ENCODE measurements at places on chromosomes 4 and X. TPM values are rescaled to one million over a fixed set of nuclear protein-coding genes. Genes with fewer than 3 reads are reported as not detected.
A peak's percentile ranks its signal among the peaks of the same experiment; 100 is the strongest.

DNA sequence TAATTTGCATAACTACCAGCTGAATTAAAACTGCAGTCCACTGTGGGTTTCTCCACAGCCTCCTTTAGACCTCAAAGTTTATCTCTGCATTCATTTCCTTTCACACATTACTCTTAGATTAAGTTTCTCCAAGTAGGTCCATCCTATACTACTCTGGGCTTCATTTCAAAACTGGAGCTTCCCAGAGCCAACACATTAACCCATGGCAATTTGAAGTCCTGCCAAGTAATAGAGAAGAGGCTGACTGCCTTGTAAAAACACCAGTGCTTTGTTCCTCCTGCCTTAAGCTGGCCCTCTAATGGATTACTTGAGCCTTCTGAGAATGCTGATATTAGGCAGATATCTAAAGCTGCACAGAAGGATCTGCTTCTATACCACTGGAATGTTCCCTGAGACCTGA is 997.2 kb upstream of the SLIT2 start:
- no peak for DNase-seq

DNA sequence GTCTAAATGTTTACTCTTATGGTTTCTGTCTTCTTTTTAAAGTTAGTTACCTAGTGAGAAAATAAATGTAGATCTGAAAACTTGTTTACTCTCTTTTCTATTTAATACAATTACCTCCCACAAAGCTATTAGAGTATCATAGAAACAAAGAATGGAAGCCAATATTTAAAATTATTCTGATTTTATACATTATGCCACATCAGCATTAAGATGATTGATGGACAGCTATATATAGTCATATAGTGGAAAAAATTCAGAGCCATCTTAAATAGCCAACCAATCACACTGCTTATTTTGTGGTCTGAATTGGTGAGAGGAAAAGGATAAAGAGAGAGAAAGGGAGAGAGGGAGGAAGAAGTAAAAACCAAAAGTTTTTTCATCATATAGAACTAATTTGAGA is 1101.8 kb downstream of the PCDH19 start:
- DNase-seq, result no peak

DNA sequence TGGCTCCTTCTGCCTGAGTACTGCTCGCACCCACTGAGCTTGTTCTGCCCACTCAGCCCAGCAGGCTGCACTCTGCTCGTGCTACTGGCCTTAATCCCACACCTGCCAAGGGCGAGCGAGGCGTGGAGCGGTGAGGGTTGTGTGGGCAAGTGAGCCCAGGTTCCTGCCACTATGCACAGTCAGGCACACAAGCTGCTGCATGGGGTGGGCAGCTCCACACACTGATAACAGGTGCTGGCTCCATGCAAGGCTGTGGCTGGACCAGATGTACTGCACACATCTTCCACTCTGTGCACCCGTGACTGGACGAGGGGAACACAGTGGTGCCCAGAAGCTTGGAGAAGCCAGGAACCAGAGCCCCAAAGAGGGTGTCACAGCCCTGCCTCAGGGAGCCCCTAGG is 184.3 kb upstream of the NUDT6 start:
- DNase-seq, result no peak

- DNase-seq, result no peak
Measured at GRCh38 chr4:41369680-41370079, 113.0 kb downstream of the UCHL1 start.

Gene BLOC1S4
- 6.5 TPM for total RNA-seq

DNA sequence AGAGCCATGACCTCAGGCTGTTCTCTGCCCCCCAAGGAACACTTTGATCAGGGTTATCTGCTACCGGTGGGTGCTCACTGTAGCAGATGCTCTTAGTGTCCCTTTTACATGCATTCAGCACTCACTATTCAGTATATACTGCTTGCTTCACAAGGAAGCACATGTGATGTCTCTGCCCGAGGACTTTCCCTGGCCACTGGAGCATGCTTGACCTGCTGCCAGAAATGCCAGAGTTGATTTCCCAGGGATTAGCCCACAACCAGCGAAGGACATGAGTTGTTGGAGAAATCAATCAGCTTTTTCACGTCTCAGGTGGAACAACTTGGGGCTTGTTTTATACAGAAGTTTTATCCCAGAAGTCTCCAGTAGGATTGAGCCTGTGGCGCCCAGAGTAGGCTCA is 51.2 kb upstream of the RPS6KA3 start:
- no peak for DNase-seq

Gene OPN1MW3
- not detected for total RNA-seq

Gene P2RY4
- 0.30 TPM for total RNA-seq

GRCh38 chrX:134512566-134512965 is 52.6 kb downstream of the HPRT1 start:
- no peak for DNase-seq

DNA sequence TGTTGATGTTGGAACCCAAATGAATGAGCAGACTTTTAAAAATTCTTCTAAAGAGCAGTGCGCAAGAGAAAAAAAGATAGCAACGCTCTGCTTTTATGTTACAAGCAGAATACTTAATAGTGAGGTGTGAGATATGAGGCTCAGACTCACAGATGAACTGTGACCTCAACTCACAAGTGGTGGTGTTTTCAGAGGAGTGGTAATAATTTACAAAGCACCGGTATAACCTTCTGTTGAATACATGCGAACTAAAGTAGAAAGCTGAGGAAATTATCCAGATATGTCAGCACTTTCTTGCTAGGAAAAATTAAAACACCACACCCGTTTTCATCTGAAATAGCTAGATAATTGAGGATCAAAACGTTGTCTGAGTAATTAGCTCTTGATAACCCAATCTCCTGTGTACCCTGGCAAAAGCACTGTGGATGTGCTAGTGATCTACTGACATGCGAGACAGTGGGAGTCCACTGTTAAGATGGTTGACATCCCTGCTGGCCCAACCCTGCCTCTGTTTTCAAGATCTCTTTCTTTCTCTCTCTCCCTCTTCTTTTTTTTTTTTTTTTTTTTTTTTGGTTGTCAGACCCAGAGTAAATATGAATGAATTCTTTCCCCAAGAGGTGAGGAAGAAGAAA is 6.9 kb upstream of the TLL1 start:
- DNase-seq, result no peak

GRCh38 chr4:164734484-164734883 is 19.4 kb upstream of the SMIM31 start:
- no peak for DNase-seq

DNA sequence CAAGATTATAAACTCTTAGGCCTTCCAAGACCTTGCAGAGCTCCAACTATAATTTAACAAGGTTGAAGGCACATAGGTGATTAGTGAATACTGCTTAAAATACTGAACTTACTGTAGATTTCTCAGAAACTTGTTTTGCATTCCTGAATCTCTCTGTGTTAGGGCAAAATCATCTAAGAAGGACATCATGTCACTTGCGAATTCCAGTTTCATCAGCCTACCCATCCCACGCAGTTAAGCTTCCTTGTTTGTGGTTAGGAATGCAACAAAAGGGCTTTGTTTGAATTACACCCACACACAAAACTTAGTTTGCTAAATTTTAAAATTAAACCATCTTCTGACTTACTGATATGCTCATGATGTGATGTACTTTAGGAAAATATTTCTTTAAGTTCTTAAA is 174.0 kb downstream of the SOWAHB start:
- no peak for DNase-seq

- peak; percentile 93 for DNase-seq
Measured at GRCh38 chr4:140237616-140238350, 83.8 kb upstream of the MAML3 start.

DNA sequence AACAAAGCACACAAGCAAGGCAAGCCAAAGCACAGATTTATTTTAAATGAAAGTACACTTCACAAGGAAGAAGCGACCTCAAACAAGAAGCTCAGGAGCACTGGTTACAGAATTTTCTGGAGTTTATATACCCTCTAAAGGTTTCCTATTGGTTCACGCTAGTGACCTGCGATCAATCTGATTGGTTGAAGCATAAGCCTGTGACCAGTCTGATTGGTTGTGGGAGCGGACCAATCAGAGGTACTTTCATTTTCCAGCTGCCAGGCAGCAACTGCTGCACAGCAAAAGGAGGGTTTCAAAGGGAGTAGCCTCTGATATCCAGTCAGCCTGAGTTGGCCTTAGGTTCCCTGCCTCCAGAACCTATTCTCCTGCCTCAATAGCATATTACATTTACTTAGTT is 4.6 kb upstream of the AREG start:
- no peak for DNase-seq

DNA sequence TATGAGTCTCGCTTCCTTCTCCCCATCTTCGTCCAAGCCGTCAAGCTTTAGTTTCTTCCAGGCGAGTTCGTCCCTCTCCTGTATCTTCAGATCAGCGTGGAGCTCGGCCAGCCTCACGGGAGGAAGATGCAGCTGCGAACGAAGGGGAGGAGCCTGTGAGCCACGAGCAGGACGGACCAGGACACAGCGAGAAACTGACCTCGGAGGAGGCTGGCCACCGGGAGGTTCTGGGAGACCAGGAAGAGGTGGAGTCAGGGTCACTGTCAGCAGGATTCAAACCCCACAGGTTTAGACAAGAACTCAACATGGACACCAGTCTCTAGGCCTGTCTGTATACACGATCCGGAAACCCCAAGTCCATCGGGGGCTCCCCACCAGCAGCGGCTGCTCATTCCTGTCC is 7.3 kb downstream of the LRPAP1 start:
- no peak for DNase-seq

DNA sequence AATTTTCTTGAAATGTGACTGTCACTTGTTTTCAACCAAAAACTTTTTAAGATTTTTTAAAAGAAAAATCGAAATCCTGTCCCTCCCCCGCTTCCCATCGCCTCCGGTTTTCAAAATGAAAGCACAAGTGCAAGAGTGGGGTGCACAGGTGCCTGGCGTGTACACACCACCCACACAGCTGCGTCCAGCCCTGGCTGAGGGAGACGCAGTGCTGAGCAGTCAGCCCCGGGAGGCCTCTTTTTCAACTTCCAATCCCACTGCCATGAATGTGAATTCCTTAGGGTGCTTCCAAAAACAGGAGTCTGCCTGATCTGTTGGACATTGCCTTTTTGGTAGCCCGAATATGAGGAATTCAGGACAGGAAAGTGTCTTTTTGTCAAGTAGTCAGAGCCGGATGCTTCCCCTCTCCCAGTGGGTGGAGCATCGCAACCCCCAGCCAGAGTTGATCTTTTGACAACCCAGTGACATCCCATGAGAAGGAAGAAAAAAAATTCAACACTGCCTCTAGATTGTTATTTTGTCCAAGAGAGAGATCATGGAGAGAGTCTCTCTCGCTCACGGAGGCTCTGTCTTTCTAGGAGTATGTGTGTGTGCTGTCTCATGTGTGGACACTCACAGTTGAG is 8.9 kb downstream of the PRRG3 start:
- no peak for DNase-seq

Gene MID1
- 11.9 TPM for total RNA-seq

Gene GK2
- total RNA-seq, result not detected

GRCh38 chr4:2402048-2402842 is 16.2 kb downstream of the ZFYVE28 start:
- DNase-seq, result no peak

DNA sequence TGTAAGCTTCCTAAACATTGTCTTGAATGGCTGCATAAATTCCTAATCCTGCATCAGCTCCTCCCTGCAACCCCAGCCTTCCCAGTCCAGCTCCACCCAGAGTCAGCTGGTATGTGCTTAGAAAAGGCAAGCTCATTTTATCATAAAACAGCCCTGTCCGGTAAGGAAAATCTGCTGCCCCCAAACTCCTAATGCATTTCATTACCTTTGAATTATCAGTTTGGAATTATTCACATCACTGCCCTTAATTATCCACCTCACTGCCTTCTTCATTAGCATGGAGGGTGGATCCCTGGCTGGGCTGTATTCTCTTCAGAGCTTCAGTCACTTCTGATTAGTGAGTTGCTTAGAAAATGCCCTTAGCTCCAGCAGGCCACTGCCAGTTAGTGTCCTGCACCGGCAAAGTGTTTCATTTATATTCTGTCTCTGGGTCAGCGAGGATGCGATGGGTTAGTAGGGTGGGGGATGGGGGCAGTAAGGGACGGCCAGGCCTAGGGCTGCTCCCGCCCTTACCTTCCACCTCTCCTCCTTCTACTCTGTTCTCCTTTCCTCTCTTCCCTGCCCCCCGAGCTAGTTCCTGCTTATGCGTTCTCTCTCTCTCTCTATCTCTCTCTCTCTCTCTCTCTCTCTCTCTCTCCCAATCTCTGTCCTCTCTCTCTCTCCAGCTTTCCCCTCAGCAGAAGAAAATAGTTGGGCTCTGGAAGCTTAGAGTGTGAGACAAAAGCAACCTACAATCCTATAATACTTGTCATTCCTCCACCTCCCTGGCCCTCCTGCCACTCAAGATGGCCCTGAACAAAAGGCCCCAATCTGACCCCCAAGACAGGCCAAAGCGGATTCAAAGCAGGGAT is 174.8 kb upstream of the KLF3 start:
- no peak for DNase-seq

Gene TMEM35A
- total RNA-seq, result 80.1 TPM

Gene KCNIP4
- 12.5 TPM for total RNA-seq

DNA sequence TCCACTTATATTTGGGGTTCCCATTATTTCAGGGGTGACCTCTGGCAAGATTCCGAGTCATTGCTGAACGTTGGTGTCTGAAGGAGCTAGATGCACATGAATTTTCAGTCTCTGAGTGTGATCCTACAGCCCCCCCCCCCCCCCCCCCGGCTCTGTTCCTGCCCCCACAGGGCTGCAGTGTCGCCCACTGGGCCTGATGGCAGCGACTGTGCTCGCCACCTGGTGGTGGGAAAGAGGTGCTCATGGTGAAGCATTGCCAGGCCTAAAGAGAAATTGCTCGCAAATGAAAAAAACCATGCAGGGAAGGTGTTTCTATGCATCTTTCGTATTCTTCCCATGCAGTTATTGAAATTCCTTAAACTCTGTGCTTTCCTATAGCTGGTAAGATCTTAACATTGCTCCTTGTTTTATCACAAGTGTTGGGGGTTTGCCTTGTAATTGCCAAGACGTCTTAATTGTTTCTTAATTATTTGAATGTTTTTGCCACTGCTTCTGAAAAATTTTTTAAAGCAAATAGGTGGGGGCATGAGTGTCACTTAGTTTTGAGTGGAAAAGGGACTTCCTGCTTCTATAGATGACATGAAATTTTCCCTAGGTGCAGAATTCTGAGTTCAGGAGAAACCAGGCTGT is 63.2 kb downstream of the CLDN22 start:
- DNase-seq, result no peak

Gene LEF1
- total RNA-seq, result 50.5 TPM

GRCh38 chr4:135239964-135240363 is 1038.4 kb upstream of the PABPC4L start:
- DNase-seq, result no peak

GRCh38 chr4:82055156-82055555 is 318.6 kb downstream of the HNRNPD start:
- no peak for DNase-seq

GRCh38 chrX:110315551-110315950 is 2.3 kb downstream of the AMMECR1 start:
- DNase-seq, result no peak

- no peak for DNase-seq
Measured at GRCh38 chr4:10089346-10089745, 27.3 kb downstream of the WDR1 start.

- DNase-seq, result no peak
Measured at GRCh38 chr4:169663402-169663801, 43.0 kb downstream of the CLCN3 start.

Gene NUP62CL
- total RNA-seq, result 8.8 TPM

Gene NUDT10
- 13.4 TPM for total RNA-seq

Gene SSX4
- not detected for total RNA-seq

GRCh38 chrX:150526692-150527091 is 41.7 kb upstream of the MTM1 start:
- no peak for DNase-seq

GRCh38 chr4:53841711-53842110 is 222.7 kb downstream of the CHIC2 start:
- no peak for DNase-seq
